ENCODE measurements at places on chromosomes 5 and 9.

DNA sequence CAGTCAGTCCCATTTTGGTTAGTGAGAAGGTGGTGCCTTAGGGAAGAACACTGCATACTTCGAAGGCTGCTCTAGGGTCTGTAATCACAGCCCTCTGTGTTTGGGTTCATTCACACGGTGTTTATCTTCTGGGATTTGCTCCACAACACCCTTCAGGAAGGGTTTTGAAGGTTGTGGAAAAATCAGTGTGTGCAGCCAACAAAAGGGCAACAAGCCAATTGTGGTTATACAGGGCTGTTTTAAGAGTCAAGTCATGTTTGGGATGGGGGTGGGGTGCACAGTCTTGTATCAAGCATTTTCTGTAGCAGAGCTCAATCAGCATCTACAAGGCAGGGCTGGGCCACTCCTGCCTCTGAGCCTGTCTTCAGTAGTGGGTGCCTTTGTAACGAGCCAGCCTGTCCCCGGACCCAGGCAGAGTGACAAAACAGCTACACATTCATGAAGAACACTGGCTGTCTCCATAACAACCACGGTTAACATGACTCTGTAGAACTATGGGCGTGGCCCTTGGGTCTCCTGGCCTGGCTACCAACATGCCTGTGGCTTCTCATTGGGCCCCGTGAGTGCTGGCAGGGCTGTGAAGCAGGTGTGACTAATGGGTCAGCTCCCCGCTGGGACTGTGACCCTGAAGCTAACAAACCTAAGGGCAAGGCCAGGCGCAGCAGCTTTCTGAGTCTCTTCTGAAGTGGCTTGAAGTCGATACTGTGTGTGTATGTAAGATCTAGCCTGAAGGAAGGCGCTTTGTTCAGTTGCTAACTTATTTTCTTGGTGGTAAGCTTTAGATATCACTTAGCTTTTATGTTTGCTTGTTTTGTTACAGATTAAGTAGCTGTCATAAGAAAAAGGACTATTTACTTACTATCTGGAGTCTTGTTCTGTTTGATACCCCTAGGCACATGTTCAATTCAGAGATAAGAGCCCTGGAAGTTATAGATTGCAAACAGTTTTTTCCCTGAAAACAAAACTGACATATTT is 27.9 kb upstream of the GOLM1 start:
- H3K36me3 ChIP-seq: no peaks in the 10 kb centered on the region
- no peaks in the 10 kb centered on the region for H3K4me1 ChIP-seq
- DNase-seq: no peak
- peaks cover 6% of the 10 kb centered on the region for H3K27me3 ChIP-seq
- no peak overlapping the region for H3K4me3 ChIP-seq

- no peaks in the 10 kb centered on the region for H3K4me1 ChIP-seq
- H3K4me3 ChIP-seq: no peak overlapping the region
- DNase-seq: no peak
- H3K36me3 ChIP-seq: no peaks in the 10 kb centered on the region
- no peak overlapping the region for H3K27ac ChIP-seq
Observed at GRCh38 chr5:62824936-62825335, 246.3 kb downstream of the LRRC70 start.

DNA sequence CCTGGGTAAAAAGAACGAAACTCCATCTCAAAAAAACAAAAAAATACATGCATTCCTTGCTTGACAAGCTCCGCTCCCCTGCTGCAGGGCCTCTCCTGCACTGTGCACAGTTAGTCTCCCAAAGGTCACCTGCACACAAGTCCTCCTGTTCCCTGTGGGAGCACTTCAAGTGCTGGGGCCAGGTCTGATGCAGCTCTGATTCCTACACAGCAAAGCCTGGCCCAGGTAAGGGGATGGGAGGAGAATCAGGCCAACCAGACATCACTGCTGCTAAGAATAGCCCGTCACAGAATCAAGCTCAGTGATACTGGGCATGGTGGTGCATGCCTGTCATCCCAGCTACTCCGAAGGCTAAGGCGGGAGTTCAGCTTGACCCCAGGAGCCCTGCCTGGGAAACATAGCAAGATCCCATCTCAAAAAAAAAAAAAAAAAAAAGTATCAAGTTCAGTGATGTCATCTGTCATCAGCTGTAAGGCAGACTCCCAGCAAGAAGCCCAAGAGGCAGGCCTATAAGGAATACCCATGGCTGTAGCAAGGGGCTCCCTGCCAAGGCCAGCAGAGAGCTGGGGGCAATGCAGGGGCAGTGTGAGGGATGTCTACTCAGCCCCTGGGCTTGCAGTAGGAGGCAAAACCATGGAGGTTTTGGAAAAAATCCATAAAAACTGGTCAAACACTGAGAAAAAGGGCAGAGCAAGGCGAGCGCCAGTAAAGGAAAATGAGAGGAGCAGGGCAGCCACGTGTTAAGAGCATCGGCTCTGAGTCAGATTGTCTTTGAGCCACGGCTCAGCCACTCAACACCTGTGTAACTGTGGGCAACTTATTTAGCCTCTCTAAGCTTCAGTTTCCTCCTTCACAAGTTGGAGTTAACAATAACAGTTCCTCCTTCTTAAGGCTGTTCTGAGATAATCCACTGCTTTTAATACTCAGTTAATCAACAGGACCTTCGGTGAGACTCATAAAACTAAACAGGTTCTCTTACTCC is 3.2 kb downstream of the TPM2 start:
- H3K27ac ChIP-seq: no peak overlapping the region
- no peaks in the 10 kb centered on the region for H3K36me3 ChIP-seq
- no peak overlapping the region for H3K4me3 ChIP-seq
- peaks cover 21% of the 10 kb centered on the region for H3K4me1 ChIP-seq
- peaks cover 37% of the 10 kb centered on the region for H3K27me3 ChIP-seq
- no peak for DNase-seq

GRCh38 chr9:76188905-76189304 is 205.3 kb downstream of the RFK start:
- no peak overlapping the region for H3K27ac ChIP-seq
- H3K36me3 ChIP-seq: peaks cover 7% of the 10 kb centered on the region
- H3K4me1 ChIP-seq: no peaks in the 10 kb centered on the region
- H3K4me3 ChIP-seq: no peak overlapping the region

DNA sequence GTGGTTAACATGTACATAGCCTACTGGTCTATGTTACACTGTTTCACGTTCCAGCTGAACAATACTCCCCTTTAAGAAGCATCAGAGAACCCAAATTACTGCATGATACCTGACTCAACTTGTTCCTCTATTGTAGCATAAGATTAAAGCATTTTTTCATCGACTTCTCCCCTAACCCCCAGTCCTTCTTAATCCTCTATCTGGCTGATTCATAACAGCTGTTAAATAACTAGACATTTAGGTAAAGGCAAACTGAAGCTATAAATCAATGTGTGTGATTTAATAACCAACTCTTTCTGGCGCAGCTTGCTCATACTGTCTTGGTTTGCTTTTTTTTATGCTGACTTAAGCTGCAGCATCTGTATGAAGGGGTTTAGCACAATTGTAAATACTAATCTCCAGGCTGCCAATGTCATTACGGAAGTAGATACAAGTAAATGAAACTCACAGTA is 94.2 kb upstream of the MTAP start:
- peaks cover 4% of the 10 kb centered on the region for H3K4me1 ChIP-seq
- H3K27me3 ChIP-seq: peaks cover 13% of the 10 kb centered on the region
- DNase-seq: no peak
- H3K27ac ChIP-seq: no peak overlapping the region

DNA sequence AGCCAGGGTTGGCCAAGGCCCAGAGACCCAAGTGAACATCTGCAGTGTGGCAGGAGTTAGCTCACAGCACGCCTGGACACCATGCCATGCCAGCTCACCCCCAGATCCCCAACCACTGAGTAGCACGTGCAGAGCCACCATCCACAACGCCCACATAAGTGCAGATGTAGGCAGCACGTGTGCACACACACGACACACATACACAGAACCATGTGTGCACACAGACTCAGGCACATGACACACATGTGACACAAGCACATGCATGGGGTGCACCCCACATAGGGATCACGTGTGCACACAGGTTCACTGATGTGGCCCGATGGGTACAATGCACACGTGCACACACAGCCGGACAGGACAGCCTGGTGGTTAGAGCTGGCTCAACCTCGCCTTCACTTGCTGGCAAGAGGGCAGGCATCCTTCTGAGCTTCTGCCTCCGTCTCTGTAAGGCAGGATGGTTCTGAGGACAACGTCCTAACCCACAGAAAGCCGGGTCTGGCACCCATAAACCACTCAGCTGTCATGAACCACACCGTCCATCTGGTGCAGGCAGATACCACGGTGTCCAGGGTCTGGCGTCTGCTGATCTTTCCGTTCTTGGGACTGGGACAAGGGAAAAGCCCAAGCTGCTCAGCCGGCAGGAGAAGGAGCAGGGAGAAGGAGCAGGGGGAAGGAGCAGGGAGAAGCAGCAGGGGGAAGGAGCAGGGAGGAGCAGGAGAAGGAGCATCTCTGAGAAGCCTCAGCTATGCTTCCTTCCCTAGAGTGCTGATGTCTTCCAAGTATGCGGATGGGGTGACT is 12.0 kb downstream of the LRRC26 start:
- peaks cover 20% of the 10 kb centered on the region for H3K4me1 ChIP-seq
- H3K27me3 ChIP-seq: peaks cover 78% of the 10 kb centered on the region
- no peak overlapping the region for H3K4me3 ChIP-seq
- no peak for DNase-seq
- H3K36me3 ChIP-seq: no peaks in the 10 kb centered on the region

- H3K4me1 ChIP-seq: no peaks in the 10 kb centered on the region
- no peak overlapping the region for H3K4me3 ChIP-seq
- no peaks in the 10 kb centered on the region for H3K36me3 ChIP-seq
- no peak for DNase-seq
Observed at GRCh38 chr5:33824516-33825195, 67.1 kb downstream of the ADAMTS12 start.

DNA sequence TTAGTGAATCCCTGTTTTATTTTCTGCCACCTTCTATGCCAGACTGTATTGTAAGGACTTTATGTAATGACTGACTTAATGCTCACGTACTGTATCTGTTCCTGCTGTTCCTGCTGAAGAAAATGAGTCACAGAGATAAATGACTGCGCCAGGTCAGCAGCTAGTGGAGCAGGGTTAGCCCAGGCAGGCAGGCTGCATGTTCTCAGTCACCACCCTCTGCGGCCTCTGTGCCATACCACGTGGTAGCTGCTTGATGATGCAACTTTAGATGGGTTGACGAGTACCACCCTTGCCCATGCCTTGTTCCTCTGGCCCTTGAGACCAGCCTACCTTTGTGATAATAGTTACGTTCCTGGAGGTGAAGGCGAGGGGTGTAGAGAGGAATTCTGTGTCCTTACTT is 161.9 kb downstream of the TRIO start:
- no peaks in the 10 kb centered on the region for H3K4me1 ChIP-seq
- DNase-seq: no peak

GRCh38 chr5:16791036-16791705 is 144.9 kb downstream of the MYO10 start:
- H3K4me1 ChIP-seq: peaks cover 2% of the 10 kb centered on the region
- no peak overlapping the region for H3K27ac ChIP-seq
- peak; percentile 28 for DNase-seq

GRCh38 chr5:27462936-27463335 is 424.6 kb upstream of the CDH9 start:
- no peaks in the 10 kb centered on the region for H3K27me3 ChIP-seq
- no peak overlapping the region for H3K27ac ChIP-seq
- H3K4me1 ChIP-seq: no peaks in the 10 kb centered on the region
- DNase-seq: no peak
- no peaks in the 10 kb centered on the region for H3K36me3 ChIP-seq

GRCh38 chr5:121762426-121762825 is 89.3 kb upstream of the FTMT start:
- H3K36me3 ChIP-seq: no peaks in the 10 kb centered on the region
- H3K4me3 ChIP-seq: no peak overlapping the region
- H3K4me1 ChIP-seq: no peaks in the 10 kb centered on the region
- no peak overlapping the region for H3K27ac ChIP-seq
- DNase-seq: no peak

DNA sequence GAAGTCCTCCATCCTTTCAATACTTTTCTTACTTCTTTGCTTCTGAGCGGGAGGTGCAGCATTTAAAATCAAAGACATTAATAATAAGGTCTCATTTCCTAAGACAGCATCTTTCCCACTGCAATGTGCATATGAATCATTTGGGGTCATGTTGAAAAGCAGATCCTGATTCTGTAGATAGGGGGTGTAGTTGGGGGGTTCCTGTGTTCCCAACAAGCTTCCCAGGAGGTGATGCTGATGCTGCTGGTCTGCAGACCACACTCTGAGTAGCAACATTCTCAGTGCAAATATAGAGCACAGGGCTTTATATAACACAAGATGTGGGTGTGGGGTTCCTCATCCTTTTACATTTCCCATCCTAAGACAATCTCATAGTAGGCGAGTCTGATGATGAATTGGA is 126.5 kb upstream of the PALM2AKAP2 start:
- no peaks in the 10 kb centered on the region for H3K36me3 ChIP-seq
- H3K4me3 ChIP-seq: no peak overlapping the region
- H3K27me3 ChIP-seq: peaks cover 3% of the 10 kb centered on the region
- H3K4me1 ChIP-seq: no peaks in the 10 kb centered on the region

GRCh38 chr5:108579236-108579635 is 168.5 kb upstream of the FER start:
- DNase-seq: no peak
- no peak overlapping the region for H3K4me3 ChIP-seq
- no peaks in the 10 kb centered on the region for H3K27me3 ChIP-seq
- H3K4me1 ChIP-seq: no peaks in the 10 kb centered on the region

DNA sequence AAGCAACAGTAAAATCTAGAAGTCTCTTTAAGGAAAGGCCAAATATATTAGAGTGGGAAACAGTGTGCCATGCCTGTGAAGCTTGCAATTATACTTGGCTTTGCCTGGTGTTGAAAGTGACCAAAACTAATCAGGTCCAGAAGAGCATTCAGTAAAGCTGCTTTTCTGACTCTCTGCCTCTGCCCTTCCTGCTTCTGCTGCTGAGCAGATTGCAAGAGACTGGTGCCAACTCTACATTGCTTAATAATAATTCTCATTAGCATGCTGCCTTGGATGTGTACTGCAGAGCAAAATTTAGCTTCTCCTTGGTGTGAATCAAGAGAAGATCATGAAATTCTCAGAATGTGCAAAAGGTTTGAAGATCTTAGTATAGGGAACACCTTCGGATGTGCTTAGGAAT is 120.4 kb upstream of the RFX3 start:
- H3K4me3 ChIP-seq: no peak overlapping the region
- H3K4me1 ChIP-seq: no peaks in the 10 kb centered on the region
- H3K27me3 ChIP-seq: no peaks in the 10 kb centered on the region
- H3K27ac ChIP-seq: no peak overlapping the region
- DNase-seq: no peak
- no peaks in the 10 kb centered on the region for H3K36me3 ChIP-seq

DNA sequence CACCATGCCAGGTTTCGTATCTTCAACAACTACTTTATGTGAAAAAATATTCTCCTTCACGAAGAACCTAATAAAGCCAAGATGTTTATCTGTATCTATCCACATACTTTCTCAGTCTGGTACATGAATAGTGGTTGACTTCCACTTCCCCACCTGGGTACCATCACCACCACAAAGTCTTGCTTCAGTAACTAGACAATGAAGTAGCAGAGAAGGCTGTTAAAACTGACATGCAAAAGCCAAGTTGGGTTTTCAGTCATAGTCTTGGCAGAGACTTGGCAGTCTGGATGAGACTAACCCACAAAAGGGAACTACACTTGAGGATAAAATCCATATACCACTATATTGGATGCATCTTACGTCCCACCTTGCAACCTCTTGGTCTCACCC is 5.0 kb downstream of the P4HA2 start:
- DNase-seq: no peak
- no peak overlapping the region for H3K4me3 ChIP-seq
- no peak overlapping the region for H3K27ac ChIP-seq
- H3K27me3 ChIP-seq: peaks cover 43% of the 10 kb centered on the region
- H3K36me3 ChIP-seq: no peaks in the 10 kb centered on the region

All from activated naive CD4-positive, alpha-beta T cell treated with anti-CD3 and anti-CD28 coated beads, Interleukin-2, amount 10 ng/mL, durations not matched to agents 7 days and 5 days (primary cell).